ENCODE measurements at places on chromosomes 5 and 9.

GRCh38 chr5:62707563-62707962 lies 128.9 kb downstream of the LRRC70 start:
- DNase-seq, result no peak

DNA sequence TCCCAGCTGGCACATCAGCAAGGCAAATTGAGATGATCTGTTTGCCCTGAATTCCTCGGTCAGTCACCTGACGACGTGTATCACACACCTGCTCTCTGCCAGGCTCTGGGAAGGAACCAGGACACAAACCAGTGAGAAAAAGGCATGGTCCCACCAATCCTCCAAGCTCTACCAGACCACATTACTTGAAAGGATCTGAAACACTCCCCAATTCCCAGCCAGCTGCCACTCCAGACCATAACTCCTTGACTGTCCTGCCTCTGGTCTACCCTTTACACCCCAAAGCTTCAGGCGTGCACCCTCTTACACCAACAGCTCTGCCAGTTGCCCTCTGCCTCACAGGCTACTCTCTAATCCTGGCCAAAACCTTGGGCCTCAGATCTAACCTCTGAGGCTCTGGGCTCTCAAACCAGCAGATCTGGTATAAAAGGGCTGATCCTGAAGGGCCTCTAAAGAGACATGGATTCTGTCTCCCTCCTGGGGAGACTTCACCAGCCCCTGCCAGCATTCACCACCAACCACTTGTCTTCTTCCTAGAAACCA lies 6.8 kb downstream of the MGAT1 start:
- no peak for DNase-seq

GRCh38 chr9:135278586-135278985 lies 191.1 kb downstream of the OLFM1 start:
- no peak for DNase-seq

GRCh38 chr5:135393229-135393628 lies 5.8 kb downstream of the MACROH2A1 start:
- DNase-seq, result no peak

- no peak for DNase-seq
Observed at GRCh38 chr5:7014611-7015010, 301.4 kb downstream of the TENT4A start.

DNA sequence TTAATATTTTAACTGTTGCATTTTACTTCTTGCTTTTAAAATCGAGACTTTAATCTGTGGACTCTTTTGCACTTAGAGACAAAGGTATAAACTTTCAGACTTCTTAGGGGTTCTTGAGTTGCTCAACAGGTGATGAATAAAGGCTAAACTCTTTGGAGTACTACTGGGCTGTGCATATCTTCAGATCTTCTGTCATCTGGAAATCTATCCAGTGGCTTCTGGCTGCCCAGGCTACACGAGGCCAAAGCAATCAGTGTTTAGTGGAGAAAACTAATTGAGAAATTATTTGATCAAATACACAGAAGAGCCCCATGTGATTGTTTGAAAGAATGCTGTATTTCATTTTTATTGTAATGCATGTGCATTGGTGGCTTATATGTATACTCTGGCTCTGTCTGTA lies 146.1 kb downstream of the PBX3 start:
- no peak for DNase-seq

GRCh38 chr9:106657926-106658325 lies 205.0 kb upstream of the ZNF462 start:
- DNase-seq, result no peak

All from ELR (cell line).